ENCODE measurements at places on chromosomes 16 and 17.

DNA sequence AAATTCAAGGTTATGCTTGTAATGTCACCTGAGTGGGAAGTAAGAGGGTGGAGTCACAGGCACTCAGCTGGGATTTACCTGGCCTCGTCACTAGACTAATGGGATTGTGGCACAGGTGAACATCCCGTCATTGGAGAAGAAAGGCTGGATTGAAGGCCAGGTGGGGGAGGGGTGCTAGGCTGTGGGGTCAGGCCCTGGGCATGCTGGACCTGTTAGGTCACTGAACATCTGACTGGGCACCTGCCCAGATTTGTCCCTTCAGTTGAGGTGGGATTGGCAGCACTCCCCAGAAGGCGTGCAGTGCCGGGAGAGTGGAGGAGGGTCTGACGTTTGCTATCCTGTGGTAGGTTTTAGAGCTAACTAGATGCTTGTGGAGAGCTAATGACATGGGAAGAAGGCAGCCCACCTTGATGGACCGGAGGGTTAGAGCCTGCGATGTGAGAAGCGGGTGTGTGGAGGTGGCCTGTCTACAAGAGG lies 161.5 kb upstream of the ZNF267 start:
- no peak for DNase-seq

DNA sequence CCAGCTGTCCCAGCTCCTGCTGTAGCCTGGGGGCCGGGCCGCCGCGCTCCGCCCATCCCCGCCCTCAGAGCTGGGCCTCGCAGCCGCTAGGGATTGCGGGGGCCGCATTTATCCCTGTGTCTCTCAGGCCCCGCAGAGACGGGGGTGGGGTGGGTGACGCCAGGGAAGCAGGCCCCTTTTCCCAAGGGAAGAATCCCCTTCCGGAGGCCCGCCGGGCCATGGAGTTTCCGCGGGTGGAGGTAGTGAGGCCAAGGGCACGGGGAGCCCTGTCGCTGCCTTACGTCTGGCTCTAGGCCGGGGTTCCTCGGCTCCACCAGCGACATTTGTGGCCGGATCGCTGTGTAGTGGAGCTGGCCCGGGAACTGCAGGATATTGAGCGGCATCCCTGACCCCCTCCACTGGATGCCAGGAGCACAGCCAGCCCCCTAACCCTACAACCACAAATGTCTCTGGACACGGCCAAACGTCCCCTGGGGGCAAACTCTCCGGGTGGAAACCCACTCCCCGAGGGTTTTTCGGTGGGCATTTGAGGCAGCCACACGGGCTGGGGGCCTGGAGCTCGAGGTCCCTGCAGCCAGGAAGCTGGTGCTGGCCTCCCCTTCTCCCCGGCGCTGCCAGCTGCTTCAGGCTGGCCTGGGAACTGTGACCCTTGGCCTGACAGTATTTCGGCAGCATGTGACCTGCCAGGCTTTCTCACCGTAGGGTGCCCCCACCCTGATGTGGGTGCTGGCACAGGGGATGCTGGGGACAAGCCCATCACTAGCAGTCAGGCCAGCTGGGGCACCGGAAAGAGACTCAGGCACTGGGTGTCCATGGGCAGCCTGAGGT lies 12.0 kb upstream of the CD300A start:
- no peak for DNase-seq

GRCh38 chr16:2081201-2082084 lies 33.7 kb downstream of the TSC2 start:
- DNase-seq: no peak

GRCh38 chr17:68289936-68290267 lies 1.0 kb downstream of the SLC16A6 start:
- DNase-seq: no peak

DNA sequence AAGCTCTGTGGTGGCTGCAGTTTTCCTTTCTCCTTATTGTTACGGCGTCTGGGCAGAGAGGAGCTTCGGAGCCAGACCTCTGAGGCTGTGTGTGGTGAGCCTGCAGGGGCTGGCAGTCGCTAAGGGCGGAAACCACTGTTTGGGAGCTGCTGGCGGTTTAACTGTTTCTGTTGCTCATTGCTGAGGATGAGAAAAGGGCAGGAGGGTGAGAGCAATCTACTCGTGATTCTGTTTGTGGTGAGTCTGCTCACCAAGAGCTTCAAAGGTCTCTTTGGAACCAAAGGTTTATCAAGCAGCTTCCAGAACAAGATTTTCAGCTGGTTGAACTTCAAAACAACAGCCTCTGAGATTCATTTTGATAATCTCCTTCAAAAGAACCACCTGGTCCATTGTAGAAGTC lies 143.9 kb downstream of the ANKFN1 start:
- no peak for DNase-seq

DNA sequence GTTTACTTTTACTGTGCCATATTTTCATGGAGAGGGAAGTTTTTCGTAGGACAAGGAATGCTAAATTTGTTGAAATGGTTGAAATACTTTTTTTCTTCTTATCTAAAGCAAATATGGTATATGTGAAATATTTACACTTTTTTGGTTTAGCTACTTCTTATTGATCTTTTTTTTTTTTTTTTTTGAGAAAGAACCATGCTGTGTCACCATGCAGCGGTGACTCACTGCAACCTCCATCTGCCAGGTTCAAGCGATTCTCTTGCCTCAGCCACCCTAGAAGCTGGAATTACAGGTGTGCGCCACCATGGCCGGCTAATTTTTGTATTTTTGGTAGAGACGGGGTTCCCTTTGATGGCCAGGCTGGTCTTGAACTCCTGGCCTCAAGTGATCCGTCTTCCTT lies 100.5 kb downstream of the FTO start:
- DNase-seq: no peak

- DNase-seq: no peak
Measured at GRCh38 chr16:58070585-58070984, 45.0 kb downstream of the MMP15 start.

DNA sequence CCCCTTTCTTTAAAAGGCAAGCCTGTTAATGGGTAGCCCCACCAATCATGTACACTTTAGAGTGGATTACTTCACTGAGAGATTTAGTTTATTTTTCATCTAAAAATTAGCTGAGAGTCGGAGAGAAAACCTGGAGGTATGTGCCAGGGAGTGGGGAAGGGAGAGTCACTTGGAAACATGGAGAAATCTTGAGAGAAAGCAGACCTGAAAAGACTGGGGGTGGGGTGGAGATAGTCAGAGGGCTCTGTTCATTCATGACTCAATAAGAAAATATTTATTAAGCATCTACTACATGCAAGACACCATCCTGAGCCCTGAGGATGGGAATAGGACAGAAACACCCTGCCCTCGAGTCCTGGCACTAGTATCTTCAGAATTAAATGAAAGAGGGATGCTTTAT lies 27.4 kb upstream of the RCVRN start:
- no peak for DNase-seq

GRCh38 chr16:58105631-58106030 lies 23.6 kb downstream of the CFAP20 start:
- DNase-seq: no peak

DNA sequence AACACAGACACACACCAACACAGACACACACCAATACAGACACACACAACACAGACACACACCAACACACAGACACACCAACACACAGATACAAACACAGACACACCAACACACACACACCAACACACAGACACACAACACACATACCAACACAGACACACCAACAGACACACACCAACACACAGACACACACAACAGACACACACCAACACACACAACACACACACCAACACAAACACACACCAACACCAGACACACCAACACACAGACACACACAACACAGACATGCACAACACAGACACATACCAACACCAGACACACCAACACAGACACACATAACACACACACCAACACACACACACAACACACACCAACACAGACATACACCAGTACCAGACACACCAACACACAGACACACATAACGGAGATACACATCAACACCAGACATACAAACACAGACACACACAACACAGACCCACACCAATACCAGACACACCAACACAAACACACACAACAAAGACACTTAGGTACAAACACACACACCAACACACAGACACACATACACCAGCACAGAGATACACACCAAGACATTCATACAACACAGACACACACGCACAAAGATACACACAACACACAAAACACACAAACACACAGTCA lies 2.2 kb downstream of the CDRT4 start:
- no peak for DNase-seq

- DNase-seq: no peak
Measured at GRCh38 chr17:66268247-66268927, 34.0 kb upstream of the PRKCA start.

DNA sequence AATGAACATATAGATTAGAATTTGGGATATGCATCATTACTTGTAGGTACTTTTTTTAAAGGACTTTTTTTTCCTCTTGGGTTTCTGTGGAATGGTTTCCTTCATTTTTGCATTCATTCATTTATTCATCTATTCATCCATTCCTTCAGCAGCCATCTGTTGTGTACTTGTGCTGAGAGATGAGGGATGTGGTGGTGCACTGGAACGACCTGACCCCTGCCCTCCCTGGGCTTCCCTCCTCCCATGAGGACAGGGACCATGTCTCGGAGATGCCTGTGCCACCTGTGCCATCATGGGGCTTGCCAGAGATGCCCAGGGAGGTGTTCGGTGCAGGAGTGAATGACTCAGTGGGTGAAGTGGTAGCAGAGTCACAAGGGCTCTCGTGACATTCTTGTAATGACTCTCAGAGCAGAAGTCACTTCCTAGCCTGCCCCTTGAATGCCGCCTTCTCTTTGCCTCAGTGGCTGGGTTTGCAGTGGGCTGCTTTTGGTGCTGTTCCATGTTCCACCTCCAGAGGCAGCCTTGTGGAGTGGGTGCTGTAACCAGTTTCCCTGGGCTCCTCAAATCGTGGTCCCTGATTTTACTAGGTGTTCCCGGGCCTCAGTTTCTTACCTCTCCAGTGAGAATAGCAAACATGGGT lies 43.9 kb downstream of the CLEC16A start:
- DNase-seq: no peak

GRCh38 chr16:21277927-21278706 lies at the start of gene CRYM:
TSS of gene CRYM (minus strand) at chr16:21278290. CDS start at chr16:21278251, 39 bp downstream.
- no peak for DNase-seq

- DNase-seq: peak; percentile 43
Measured at GRCh38 chr17:29176558-29177351, 3.4 kb downstream of the MYO18A start.

GRCh38 chr16:13633391-13633861 lies 286.5 kb upstream of the ERCC4 start:
- no peak for DNase-seq

DNA sequence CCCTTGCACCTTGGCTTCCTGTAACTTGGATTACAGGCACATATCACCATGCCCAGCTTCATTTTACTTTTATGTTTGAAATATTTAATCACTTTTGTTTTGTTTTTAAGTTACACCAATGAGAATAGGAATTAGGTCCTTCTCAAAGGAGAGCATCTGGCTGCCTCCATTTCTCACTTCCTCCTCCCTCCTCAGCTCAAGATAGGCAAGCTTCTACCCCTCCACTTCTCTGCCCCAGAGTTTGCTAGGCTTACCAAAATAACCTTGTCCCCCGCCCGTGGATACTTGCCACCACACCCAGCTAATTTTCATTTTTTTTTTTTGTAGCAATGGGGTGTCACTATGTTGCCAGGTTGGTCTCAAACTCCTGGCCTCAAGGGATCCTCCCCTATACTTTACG lies 17.9 kb downstream of the GABARAPL2 start:
- no peak for DNase-seq

DNA sequence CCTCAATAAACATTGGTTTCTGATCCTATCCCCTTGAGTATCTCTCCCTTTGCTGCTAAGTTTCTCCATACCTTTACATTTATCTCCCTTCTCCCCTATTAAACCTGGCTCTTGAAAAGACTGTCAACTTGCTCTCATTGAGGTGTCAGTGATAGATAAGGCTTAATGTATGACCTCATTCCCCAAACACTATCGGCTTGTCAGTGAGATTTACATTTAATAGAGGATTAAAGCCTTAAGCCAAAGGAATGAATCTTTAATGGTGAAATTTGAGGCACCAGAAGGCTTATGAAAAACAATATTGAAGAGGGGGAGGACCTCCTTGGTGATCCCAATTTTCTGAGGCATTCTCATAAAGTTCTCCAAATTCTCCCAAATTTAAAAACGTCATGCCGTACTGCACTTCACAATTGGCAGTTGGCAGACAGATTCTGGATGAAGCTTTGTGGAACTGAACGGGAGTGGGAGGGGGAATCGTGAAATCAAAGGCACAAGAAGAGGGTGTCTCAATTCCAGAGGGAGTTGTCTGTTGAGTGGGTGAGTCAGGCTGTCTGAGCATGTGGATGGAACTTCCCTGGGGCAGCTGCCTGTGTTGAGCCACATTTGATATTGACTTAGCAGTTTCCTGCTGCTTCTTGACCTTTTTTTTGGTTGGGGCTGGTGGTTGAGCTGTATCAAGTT lies 478.8 kb downstream of the NPIPA7 start:
- no peak for DNase-seq

GRCh38 chr17:76906463-76906862 lies 38.3 kb downstream of the MGAT5B start:
- DNase-seq: no peak

DNA sequence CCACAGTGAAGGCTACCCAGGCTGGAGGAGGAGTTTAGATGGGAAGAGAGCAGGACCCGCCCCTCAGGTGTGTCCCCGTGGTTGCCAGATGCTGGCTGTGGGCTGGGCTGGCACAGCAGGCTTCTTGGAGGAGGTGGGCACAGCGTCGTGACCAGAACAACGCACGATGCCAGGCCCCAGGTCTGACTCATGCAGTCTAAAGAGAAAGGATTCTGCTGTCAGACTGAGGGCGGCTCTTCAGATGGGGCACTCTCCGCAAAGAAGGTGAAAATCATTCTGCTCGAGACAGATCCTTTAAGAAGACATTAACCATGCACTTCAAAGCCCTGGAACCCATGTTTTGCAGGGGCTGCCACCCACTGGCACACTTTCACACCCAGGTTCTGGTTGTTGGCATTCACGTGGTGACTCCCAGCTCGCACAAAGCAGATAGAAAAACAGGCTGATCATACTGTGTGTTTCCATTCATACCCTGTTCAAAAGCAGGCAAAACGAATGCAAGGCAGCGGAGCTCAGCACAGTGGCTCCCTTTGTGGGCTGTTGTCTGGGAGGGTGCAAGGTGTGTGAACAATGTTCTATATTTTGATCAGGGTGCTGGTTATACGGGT lies 19.0 kb downstream of the CACNG4 start:
- DNase-seq: no peak

DNA sequence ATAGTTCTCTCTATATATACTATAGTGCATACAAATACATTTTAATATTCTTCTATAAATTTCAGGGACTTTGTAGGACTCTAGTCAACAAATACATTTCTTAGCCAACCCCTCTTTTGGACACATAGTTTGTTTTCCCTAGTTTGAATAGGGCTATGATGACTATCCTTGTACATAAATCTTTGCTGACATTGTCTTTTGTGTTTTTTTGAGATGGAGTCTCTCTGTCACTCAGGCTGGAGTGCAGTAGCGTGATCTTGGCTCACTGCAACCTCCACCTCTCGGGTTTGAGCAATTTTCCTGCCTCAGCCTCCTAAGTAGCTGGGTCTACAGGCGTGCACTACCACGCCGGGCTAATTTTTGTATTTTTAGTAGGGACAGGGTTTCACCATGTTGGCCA lies 3.3 kb downstream of the ANKS4B start:
- no peak for DNase-seq

- no peak for DNase-seq
Measured at GRCh38 chr17:9150446-9151090, 129.3 kb downstream of the NTN1 start.

- DNase-seq: no peak
Measured at GRCh38 chr16:68296291-68296690, 14.5 kb downstream of the SLC7A6OS start.

Measured in stimulated activated CD4-positive, alpha-beta T cell treated with anti-CD3 and anti-CD28 coated beads, TNF-alpha, amount 100 ng/mL, for 1 hour (primary cell).